ENCODE measurements at places on chromosomes 5 and 9. TPM values are rescaled to one million over a fixed set of nuclear protein-coding genes. Genes with fewer than 3 reads are reported as not detected.

GRCh38 chr9:113979343-113980127 lies 98.6 kb downstream of the AMBP start:
- DNase-seq = no peak

DNA sequence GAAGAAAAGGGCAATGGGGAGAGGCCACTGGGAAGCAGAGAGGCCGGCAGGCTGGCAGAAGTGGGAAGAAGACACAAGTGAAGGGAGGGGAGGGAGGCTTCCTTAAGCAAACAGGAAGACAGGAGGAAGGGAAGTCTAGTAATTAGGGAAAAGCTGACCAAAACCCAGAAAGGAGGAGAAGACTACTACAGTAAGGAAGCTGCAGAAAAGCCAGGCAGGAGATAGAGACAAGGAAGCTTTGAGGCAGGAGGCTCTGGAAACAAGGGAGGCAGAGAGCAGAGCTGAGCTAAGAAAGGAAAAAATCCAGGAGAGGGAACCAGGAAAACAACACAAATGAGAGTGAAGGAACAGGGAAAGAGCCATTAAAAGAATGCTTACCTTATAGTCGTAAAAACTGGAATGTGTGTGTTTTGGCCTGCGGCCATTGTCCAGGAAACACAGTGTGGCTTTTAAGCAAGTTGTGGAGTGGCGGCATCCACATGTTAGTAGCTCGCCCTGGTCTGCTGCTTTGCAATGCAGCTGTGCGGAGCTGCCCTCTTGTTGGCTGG lies 317.1 kb upstream of the CLINT1 start:
- DNase-seq = no peak

- DNase-seq = no peak
Measured at GRCh38 chr9:9395539-9395938, 1217.3 kb downstream of the PTPRD start.

GRCh38 chr5:168778536-168778935 lies 199.4 kb upstream of the PANK3 start:
- no peak for DNase-seq

DNA sequence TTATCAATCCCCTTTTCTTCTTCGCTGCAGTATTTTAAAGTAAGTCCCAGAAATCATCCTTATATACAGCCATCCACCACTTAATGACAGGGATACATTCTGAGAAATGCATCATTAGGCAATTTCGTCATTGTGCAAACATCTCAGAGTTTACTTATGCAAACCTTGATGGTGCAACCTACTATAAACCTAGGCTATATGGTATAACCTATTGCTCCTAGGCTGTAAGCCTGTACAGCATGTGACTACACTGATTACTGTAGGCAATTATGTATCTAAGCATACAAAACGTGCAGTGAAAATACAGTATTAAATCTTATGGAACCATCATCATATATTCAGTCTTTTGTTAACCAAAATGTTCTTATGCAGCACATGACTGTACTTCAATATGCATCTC lies 36.8 kb downstream of the SAXO1 start:
- no peak for DNase-seq

DNA sequence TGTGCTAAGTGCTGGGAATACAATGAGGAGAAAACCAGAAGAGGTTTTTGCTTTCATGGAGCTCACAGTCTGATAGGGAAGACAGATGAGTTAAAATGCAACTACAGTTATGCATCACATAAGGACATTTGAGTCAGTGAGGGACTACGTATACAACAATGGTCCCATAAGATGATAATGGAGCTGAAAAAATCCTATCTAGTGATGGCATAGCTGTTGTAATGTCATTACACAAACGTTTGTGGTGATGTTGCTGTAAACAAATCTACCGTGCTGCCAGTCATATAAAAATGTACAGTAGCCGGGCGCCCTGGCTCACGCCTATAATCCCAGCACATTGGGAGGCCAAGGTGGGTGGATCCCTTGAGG lies 110.1 kb upstream of the RAD23B start:
- DNase-seq = no peak

TXN gene
- 122 TPM for total RNA-seq

DNA sequence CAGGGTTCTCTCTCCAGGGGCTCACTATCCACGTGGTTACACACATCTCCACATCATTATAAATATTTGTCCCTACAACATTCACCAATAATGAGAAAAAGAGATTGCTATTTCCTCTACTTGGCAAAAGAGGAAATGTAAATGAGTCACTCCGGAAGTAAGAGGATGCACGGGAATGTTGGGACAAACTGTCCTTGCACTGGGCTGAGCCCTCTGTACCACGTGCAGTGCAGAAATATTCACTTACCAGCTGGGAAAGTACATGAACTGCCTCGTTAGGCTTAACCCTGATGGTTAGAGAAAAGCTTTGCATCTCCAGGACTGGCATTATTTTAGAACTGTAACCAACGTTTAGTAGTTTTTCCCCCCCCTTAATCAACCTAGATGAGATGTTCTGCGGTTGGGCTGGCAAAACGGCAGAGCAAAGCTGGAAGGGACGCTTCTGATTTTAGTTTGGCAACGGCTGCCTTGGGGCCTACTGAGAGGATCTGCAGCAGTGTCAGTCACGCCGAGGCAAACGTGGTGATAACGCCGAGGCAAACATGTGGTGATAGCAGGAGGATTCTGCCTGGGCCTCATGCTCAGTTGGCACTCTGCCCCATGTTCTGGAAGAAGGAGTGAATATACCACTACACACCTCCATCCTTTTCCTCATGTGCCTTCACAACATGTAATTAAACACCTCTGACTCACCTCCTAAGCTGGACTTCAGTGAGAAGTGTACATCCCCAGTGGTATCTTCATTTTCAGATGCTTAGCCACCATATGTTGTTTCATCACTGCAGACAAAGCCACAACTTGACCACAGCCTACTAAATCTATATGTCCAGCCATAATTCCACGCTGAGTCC lies 661.4 kb upstream of the KLF4 start:
- peak; percentile 78 for DNase-seq

DNA sequence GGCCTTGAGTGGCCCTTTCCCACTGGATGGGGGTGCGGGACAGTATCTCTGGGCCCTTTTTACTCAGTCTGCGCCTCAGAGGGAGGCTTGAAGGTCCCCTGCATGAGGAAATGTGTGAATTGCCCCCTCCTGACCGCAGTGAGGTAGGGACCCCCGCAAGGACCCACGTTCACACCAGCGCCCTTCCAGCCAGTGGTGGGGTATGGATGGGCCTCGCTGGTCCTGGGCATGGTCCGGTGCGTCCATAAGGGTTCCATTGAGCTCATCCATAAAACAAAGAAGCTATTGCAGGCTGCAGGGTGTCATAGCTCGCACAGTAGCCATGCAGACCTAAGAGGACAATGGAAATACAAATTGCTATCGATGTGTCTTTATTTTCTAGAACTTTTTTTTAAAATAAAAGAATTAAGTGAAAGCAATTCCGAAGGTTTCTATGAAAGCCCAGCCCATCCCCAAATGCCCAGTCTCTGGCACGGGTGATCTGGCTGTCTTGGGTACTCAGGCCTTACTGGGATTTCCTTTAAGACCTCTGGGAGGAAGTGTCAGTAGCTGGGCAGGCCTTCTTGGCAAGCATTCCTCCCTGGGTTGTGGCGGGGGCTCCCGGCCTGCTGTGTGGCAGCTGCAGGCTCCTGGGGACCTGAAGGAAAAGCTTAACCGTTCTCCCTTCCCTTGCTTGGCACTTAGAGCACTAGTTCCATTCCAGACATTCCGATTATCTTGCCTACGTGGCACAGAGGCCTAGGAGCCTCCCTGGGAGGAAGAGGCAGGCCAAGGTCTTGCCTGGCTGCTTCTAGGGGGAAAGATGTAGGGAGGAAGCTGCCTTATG lies 1.5 kb upstream of the SEMA5A start:
- DNase-seq = no peak

DNA sequence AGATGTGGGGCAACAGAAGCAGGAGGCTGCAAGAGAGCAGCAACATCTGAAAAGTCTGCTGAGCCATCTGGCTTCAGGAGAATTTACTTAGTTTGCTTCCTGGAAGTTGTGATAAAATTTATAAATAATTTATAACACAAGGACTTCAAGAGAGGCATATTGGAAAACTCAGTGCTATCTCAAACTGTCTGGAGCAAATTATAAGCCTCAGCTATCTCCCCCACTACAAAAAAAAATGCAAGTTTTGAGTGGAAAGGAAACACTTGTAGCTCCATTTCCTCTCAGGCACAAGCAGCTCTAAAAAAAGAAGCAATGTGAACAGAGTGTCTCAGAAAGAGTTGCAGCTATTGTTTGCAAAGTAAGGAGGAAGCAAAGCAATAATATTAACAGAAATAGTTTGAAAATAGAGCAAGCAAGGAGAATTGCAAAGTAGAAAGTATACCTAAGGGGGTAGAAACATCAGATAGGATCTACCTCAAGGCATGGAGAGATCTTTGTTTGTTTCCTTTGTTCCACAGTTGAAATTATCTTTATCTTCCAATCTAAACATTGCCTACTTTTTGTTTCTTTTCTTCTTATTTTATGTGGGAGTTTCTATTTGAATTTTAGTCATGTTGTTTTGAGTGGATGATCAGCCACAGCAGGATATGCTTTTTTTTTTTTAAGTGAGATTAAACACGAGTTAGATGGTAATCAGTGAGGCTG lies 55.9 kb upstream of the IL6ST start:
- DNase-seq = no peak

POLR3G gene
- 0.96 TPM for total RNA-seq

DNA sequence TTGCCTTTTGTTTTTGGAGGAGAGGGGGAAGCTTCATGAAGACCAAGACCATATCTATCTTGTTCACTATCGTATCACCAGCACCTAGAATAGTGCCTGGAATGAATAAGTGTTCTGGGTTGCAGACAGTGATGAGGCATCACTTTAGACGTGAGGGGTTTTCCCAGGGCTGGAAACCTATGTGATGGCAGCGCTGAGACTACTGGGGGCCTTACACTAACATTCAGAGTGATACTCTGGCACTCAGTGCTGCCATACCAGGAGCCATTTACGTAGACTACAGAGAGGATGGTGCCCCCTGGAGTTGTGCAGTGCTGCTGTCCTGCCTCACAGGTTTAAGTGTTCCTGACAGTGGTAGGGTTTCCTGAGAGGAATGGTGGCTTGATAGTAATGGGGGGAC lies 6.9 kb downstream of the CCL19 start:
- no peak for DNase-seq

GRCh38 chr5:6342689-6343315 lies 35.5 kb downstream of the MED10 start:
- no peak for DNase-seq

- no peak for DNase-seq
Measured at GRCh38 chr9:134046894-134047681, 20.7 kb downstream of the BRD3 start.

GRCh38 chr5:125558016-125558415 lies 811.6 kb upstream of the ZNF608 start:
- no peak for DNase-seq

DNA sequence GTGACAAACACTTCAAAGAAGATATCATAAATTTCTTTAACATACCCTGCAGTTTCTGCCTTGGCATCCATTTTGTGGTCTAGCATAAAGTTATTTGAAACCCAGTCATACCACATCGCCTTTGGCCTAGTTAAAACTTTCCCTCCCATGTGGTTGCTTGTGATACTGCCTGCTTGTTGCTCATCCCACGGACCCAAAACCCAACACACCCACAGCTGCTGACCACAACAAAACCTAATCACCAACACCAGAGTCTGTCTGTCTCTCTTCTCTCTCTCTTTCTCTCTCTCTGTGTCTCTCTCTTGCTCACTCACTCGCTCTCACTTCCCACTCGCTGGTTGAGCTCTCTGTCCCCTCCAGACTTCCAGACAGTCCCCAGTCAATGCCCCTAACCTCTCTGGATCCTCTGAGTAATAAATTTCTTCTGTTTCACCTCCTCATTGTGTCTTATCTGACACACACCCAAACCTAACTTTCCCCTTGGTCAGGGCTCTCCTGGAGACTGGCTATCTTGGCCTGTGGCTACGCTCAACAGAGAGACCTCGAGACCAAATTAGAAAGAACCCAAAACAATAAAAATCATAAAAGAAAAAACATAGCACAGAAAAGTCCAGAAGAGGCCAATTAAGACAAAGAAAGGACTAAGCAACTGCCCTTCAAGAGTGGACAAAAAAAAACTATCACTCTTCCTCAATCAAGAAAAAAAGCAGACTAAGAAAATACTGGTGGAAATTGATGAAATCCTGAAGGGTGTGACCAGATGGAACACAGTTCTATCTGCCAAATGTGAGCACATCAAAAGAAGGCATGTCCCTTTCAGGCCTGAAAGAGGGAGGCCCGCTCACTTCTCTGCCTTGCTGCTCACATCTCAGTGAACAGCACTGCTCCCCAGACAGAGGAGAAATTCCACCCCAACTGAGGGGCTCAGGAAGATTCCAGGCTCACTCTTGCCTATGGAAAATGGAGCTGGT lies 41.5 kb downstream of the TTLL11 start:
- no peak for DNase-seq

- DNase-seq = no peak
Measured at GRCh38 chr5:126301056-126301455, 122.2 kb upstream of the GRAMD2B start.

GRCh38 chr5:6703806-6704205 lies 9.4 kb upstream of the TENT4A start:
- DNase-seq = no peak

- no peak for DNase-seq
Measured at GRCh38 chr5:7852542-7852941, 1.6 kb upstream of the CFAP90 start.

DNA sequence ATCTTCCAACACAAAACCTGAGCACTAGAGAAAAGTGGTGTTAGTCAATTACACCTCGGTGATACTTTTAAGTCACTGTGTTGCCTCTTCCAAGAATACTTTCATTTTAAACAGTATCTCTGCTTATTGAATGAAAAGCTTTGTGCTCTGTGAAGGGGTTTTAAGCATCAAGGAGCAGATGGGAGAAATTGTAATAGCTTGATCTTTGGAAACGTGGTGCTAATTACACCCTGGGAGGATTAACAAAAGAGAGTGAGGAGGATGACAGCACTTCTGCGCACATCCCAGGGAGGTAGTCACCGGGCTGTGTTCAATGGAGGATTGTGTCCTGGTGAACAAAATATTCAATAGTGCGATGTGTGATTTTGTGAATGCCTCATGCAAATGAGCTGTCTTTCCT lies 477.4 kb upstream of the ADAMTS16 start:
- DNase-seq = no peak

DNA sequence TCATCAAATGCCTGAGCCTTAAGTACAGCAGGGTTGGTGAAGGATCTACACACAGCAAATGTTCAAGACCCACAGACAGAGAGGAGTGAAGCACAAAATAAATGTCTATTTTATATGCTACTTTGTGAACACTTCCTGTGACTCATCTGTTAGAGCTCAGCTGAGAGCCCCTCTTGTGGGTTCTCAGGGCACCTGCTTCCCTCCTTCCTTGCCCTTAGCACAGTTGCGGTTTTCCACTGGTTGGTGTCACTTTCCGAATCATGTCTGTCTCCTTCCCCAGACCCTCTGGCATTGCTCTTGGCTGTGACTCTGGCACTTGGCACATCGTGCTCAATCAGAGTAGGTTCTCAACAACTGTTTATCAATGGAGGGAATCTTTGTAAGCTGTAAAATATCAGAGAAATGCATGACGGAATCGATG lies 128.5 kb upstream of the STC2 start:
- DNase-seq = no peak

- no peak for DNase-seq
Measured at GRCh38 chr9:99066571-99066970, 38.3 kb upstream of the TGFBR1 start.

GRCh38 chr5:139908749-139909148 lies 113.1 kb downstream of the PSD2 start:
- DNase-seq = peak; percentile 83

- DNase-seq = no peak
Measured at GRCh38 chr5:57741336-57741735, 258.7 kb upstream of the ACTBL2 start.
